Foreskin melanocyte (primary cell): ENCODE measurements at places on chromosomes 3 and 15.
A peak's percentile ranks its signal among the peaks of the same experiment; 100 is the strongest.

DNA sequence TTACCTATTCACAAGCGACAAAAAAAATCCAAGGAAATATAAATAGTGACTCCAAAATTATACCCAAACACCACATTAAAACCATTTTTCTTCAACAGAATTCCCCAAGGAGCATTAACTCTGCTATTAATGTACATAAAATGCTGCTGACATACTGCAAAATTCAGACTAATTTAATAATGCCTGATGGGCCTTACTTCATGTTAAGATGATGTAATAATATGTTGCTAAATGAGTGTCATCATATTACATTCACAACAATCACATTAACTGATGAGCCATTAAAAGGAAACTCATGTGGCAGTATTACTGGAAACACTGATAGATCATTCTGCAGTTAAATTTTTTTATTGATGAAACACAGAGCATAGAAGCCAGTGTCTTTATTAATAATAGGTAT, 204.9 kb upstream of the CGNL1 start:
- no peak for DNase-seq

DNA sequence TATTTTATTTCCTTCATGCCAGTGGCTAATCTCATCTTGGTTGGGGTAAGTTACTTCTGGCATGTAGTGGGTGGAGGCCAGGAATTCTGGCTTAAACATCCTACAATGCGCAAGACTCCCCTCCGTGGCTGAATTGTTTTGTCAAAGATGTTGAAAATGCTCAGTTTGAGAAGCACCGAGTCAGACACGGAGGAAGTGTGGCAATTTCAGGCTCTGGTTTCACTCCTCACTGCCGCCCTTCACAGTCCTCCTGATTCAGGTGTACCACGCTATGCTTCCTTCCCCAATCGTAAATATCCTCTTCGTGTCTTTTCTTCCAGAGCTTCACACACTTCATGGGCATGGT, 150.7 kb downstream of the OPA1 start:
- DNase-seq, result no peak

DNA sequence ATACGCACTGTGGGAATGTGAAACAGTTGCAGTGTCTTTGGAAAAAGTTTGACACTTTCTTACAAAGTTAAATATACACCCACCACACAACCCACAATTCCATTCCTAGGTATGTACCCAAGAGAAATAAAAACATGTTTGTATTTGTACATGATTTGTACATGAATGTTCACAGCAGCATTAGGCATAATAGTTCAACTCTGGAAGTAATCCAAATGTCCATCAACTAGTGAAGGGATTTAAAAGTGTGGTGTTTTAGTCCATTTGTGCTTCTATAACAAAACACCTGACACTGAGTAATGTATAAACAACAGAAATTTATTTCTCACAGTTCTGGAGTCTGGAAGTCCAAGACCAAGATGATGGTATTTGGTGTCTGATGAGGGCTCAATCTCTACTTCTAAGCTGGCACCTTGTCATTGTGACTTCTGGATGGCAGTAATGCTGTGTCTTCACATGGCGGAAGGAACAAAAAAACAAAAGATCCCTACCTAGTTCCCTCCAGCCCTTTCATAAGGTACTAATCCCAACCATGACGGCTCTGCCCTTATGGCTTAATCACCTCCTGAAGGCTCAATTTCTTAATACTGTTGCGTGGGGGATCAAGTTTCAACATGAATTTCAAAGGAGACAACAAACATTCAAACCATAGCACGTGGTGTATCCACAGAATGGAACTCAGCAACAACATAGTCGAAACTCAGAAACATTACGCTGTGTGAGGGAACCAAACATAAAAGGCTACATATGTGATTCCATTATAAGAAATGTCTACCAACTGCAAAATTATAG, 120.5 kb downstream of the AQP9 start:
- no peak for DNase-seq

- peak; percentile 85 for DNase-seq
Measured at GRCh38 chr3:195850857-195851543, 39.3 kb upstream of the MUC4 start.

GRCh38 chr3:78351334-78351733, 1311.4 kb downstream of the ROBO2 start:
- DNase-seq, result no peak

GRCh38 chr3:179401561-179401960, 49.7 kb downstream of the GNB4 start:
- peak; percentile 24 for DNase-seq

GRCh38 chr3:25679166-25679565, 14.5 kb upstream of the TOP2B start:
- peak; percentile 41 for DNase-seq

GRCh38 chr15:100931143-100931890, 12.2 kb downstream of the LRRK1 start:
- DNase-seq, result no peak

GRCh38 chr3:197354568-197355001, 56.2 kb upstream of the DLG1 start:
- DNase-seq, result no peak

GRCh38 chr3:29181149-29181780, 99.6 kb upstream of the RBMS3 start:
- DNase-seq, result no peak

GRCh38 chr15:68054628-68055223, 611 bp downstream of the PIAS1 start:
- DNase-seq, result peak; percentile 15

GRCh38 chr3:154657218-154657617, 227.2 kb upstream of the GPR149 start:
- no peak for DNase-seq

- DNase-seq, result no peak
Measured at GRCh38 chr3:185831990-185832389, 7.1 kb upstream of the IGF2BP2 start.

DNA sequence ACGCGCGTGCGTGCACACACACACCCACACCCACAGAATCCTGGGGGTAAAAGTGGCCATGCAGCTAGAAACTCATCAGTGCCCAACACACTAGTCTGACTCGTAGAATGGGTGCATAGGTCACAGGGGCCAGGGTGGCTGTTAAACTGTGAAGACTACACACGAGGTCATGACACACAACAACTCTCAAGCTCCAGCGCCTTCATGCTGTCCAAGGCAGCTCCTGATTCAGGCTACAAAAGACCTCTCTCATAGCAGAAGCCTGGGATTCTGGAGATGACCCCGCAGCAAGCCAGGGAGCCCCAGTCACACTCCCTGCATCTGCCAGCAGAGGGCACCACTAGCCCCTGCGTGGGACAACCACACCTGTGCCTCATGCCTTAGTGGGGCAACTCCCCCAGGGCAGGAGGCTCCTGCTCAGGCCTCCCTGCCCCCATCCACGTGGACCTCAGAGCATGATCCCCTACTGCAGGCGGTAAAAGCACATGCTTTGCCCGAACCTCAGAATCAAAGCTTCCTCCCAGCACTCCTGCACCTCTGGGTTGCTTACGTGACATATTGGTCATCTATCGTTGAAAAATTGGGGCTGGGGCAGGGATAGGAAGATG, 93.1 kb downstream of the LRIG1 start:
- peak; percentile 29 for DNase-seq

DNA sequence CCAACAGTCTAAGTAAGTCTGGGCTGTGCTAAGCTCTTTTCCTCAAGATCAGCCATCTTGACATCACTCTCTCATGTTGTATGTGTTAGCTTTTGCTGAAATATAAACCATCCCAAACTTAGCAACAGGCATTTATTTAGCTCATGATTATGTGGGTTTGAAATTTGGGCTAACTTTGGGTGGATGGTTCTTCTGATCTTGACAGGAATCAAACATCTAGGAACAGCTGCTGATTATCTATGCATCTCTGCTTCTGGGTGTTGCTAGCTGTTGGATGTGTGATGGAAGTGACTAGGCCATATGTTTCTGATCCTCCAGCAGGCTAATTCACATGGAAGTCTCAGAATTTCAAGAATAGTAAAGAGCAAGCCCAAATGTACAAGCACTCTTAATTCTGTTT, 615.2 kb upstream of the TGFBR2 start:
- DNase-seq, result no peak

GRCh38 chr15:63593705-63594671, 3.2 kb upstream of the FBXL22 start:
- DNase-seq, result no peak

GRCh38 chr3:138688871-138689299, 80.3 kb downstream of the FAIM start:
- no peak for DNase-seq

- no peak for DNase-seq
Measured at GRCh38 chr15:41925086-41925608, 31.3 kb upstream of the SPTBN5 start.

DNA sequence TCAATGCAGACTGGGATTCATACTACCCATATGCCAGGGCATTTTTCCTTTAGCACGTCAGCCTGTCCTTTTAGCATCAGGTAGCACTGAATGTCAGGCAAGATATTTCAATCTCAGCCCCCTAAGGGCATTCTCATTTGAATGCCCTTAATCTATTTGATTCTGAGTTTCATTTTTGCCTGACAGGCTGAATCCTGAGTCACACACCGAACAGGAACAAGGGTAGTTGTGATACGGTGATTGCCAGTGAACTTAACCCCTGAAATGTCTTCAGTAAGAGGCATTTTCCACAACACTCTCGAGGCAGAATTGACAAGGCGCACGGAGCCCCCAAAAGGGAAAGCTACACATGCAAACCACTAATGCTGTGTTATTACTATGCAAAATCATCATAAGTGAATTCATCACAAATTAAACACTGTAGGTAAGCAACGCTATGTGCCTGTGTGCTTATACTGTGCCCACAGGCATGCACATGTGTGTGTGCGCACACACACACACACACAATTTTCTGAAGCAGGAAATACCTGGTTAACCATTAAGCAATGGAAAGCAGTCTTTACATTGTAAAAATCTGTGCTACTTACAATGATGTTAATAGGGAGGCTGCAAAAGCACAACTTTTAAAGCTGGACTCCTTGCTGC, 130.4 kb downstream of the ZNF385D start:
- no peak for DNase-seq

GRCh38 chr15:93124126-93124525, 35.1 kb upstream of the RGMA start:
- DNase-seq, result no peak

GRCh38 chr3:56314842-56315241, 153.4 kb downstream of the ERC2 start:
- no peak for DNase-seq

- no peak for DNase-seq
Measured at GRCh38 chr3:12758025-12758781, 856 bp downstream of the TMEM40 start.

- no peak for DNase-seq
Measured at GRCh38 chr15:25689592-25689991, 173.5 kb downstream of the ATP10A start.

- no peak for DNase-seq
Measured at GRCh38 chr3:65919826-65920225, 118.9 kb downstream of the MAGI1 start.

- no peak for DNase-seq
Measured at GRCh38 chr15:63474810-63475316, 29.5 kb upstream of the USP3 start.

DNA sequence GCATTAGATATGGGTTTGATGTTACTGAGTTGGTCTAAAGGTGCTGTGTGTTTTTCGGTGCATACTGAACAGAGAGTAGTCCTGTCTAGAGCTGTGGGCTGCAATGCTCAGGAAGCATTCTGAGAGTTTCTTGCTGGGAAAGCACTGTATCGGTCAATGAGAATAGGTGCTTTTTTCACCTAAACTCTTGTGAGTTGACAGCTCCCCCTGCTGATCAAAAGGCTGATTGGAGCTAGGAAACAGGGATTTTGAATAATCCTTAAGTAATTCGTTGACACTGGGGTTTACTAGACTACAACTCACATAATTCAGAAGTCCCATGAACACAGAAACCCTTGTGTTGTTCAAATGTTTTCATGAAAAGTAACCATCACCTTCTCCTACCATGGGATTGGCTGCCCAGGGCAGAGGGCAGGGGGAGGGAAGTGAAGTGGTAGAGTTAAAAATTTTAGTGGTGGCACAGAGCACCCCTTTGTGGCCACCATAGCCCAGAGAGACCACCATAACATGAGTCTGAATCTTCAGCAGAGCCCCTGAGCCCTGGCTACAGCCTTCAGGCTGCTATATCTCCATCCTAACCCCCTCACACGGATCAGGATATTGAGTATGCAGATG, 13.0 kb upstream of the MANF start:
- peak; percentile 52 for DNase-seq

- DNase-seq, result no peak
Measured at GRCh38 chr3:116038968-116039650, 406.2 kb downstream of the LSAMP start.

DNA sequence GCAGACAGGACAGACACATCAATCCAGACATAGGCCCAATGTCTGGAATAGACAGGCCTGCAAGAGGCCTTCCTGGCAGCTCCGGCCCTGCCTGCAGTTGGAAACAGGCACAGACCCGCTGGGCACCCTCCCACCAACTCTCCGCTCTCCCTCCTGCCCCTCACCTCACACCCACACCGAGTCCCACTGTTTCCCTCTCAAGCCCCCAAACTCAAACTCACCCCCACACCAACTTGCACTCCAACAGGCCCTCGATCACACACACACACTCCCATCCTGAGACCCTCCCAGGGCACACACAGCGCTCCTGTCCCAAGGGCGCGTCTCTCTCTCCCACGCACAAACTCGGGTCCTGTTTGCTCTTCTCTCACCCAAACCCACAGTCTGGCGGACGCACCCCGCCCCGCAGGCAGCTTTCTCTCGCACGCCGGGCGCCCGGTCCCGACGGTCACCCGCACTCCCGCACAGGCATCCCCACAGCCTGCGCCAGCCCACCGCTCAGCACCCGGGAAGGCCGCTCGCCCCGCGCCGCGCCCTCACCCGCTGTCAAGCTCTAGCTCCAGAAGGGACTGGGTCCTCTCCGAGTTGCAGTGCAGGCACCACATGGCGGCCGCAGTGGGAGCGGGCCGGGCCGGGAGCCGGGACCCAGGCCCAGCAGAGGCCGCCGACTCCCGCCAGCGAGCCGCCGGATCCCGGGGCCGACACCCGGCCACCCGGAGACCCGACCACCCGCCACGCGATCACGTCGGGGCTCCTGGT, 106.2 kb downstream of the IQSEC1 start:
- DNase-seq, result no peak

GRCh38 chr3:154244644-154245043, 79.6 kb downstream of the DHX36 start:
- DNase-seq, result no peak

- no peak for DNase-seq
Measured at GRCh38 chr3:5238545-5238944, 51.0 kb downstream of the EDEM1 start.

GRCh38 chr3:132416161-132416560, 1.1 kb upstream of the DNAJC13 start:
- no peak for DNase-seq

DNA sequence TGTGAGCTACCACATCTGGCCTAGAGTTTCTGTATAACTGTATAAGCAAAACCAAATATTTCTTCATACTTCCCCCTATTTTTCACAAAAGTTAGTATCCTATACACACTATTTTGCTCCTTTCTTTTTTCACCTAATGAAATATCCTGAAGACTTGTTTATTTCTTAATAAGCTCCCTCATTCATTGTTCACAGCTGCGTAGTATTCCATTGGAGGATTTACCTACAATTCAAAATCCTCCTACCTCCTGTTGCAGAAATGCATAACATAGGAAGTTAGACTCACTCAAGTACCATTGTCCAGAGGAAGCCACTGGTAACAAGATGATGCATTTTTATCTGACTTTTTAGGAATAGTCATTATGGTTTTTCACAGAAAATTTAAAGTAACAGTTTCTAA, 29.6 kb upstream of the TBC1D21 start:
- no peak for DNase-seq

GRCh38 chr3:71847794-71848193, 62.8 kb upstream of the PROK2 start:
- DNase-seq, result no peak

GRCh38 chr3:72950801-72951200, 45.8 kb upstream of the PPP4R2 start:
- peak; percentile 83 for DNase-seq
